ENCODE measurements at places on chromosomes 2 and 18.

- no peak for DNase-seq
Measured at GRCh38 chr2:99680946-99681345, 191.1 kb upstream of the REV1 start.

DNA sequence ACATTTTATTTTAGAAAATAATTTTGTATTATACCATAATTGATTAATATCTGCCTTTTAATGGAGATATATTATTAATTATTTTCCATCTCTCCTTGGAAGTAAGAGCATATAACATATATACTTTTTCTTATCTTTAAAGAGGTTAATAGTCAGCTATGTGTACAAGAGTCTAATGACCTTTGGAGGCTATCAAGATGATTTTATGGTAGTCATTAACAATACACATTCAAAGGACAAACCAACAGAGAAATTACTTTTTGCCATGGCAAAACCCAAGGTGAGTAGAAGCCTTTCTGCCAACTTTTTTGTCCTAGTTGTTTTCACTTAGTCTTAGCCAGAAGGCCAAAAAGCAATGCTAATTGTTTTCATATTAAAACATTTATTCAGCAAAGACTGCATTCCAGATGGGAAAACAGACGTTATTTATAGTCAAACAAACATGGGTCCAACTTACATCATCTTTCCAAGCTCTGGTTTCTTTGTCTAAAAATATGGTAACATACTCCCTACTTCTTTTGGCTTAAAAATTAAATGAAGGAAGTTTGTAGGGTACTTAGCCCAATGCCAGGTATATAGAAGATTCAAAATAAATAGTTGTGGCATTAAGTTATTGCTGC, 9.6 kb upstream of the DYNC2LI1 start:
- no peak for DNase-seq

- no peak for DNase-seq
Measured at GRCh38 chr2:66495788-66496640, 61.1 kb downstream of the MEIS1 start.

GRCh38 chr2:45067859-45068570, 58.8 kb upstream of the SIX2 start:
- DNase-seq: no peak

Measured in activated CD4-positive, alpha-beta T cell treated with anti-CD3 and anti-CD28 coated beads, Interleukin-2, amount 10 ng/mL, durations not matched to agents 7 days and 5 days (primary cell).